ENCODE measurements at places on chromosomes 6 and 20.

DNA sequence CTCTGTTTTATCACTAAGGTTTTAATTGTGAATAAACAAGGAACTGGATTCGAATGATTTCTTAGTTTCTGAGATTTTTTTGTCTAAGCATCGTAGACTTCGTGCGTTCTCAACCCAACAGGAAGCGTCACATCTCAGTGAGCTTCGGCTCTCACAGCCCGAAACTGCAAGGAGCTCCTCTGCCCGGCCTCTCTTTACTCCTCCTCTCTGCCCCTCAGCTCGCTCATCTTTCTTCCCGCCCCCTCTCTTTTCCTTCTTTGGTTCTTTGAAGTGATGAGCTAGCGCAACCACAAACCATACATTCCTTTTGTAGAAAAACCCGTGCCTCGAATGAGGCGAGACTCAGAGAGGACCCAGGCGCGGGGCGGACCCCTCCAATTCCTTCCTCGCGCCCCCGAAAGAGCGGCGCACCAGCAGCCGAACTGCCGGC, 480 bp upstream of the NT5E start:
- DNase-seq = no peak

DNA sequence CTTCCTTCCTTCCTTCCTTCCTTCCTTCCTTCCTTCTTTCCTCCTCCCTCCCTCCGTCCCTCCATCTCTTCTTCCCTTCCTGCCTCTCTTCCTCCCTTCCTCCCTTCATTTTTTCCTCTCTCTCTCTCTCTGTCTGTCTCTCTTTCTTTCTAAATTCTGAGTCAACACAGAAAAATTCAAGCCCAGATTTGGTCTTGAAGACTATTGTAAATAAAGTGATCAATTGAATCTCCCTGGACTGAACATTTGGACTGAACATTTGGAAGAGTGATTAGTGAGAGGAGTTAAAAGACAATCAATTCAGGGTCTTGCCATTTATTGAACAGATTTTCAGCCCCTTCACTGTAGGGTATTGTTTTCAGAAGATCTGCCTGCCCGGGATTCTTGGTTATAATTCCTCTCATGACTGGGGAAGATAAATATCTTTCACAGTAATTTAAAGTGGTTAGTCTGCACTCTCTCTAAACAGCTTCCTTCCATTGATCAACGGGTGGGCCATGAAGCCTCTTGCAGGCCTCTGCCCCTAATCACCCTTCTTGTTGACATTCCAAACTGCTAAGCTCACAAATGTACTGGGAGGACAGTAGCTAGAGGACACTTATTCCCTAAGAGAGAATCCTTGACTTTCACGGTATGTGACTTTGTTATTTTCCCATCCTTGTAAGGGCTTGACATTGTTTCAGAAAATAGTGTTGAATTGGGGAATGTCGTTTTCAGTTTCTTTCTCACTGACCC, 101.7 kb upstream of the BMP2 start:
- no peak for DNase-seq

DNA sequence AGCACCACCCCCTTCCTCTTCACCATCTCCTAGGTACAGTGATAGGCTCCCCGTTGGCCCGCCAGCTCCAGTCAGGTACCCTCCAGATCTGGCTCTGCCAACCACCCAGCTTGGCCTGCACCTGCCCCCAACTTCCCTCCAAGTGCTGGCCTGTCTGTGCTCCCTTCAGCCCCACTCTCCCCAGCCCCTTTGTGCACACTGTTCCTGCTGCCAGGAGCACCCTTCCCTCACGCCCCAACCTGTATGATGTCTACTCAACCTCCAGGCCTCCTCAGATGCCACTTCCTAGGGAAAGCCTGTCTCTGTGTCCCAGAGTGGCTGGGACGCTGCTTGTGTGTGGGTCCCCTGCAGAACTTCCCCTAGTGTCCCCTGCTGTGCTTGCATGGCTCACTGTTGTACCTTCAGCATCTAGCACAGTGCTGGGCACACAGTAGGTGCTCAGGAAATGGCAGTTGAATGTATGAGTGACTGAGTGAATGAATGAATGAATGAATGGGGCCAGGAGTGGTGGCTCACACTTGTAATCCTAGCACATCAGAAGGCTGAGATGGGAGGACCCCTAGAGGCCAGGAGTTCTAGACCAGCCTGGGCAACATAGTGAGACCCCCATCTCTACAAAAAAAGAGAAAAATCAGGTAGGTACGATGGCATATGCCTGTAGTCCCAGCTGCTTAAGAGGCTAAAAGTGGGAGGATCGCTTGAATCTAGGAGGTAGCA, 3.0 kb downstream of the ZBP1 start:
- DNase-seq = no peak

GRCh38 chr6:18393698-18394097, 6.5 kb downstream of the RNF144B start:
- no peak for DNase-seq

DNA sequence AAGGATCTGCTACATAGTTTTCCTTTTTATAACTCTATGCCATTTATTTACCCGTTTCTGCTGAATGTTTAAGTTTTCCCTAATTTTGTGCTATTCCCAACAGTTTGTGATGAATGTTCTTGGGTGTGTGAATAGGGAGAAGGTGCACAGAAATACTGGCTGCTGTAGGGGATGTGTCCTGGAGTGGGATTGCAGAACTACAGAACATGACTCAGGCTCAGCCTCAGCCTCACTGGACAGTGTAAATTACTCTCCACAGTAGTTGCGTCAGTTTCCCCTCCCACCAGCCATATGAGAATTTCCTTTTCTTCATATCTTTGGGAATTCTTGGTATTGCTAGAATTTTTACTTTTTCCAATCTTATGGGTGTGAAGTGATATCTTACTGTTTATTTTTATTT, 57.0 kb downstream of the SLX4IP start:
- DNase-seq = no peak

DNA sequence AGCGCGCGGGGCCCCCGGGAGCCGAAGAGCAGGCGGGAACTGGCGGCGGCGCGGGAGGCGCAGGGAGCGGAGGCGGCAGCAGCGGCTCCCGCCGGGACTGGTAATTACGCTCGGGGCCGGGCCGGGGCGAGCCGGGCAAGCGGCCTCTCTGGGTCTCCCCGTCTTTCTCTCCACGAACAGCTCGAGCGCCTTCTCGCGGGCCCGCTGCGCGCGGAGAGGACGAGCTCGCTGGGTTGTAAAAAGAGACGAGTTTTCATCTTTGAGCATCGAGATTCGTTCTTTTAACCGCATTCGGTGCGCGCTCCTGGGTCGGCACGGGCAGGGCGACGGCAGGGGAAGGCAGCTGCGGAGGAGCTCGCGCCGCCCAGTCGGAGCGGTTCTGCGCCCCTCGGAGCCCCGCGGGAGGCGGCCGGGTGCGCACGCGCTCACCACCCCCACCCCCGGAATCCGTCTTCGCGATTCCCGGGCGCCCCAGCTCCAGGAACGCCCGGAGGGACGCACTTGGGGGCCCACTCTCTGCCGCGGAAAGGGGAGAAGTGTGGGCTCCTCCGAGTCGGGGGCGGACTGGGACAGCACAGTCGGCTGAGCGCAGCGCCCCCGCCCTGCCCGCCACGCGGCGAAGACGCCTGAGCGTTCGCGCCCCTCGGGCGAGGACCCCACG, 38.0 kb downstream of the YTHDF1 start:
- DNase-seq = no peak

DNA sequence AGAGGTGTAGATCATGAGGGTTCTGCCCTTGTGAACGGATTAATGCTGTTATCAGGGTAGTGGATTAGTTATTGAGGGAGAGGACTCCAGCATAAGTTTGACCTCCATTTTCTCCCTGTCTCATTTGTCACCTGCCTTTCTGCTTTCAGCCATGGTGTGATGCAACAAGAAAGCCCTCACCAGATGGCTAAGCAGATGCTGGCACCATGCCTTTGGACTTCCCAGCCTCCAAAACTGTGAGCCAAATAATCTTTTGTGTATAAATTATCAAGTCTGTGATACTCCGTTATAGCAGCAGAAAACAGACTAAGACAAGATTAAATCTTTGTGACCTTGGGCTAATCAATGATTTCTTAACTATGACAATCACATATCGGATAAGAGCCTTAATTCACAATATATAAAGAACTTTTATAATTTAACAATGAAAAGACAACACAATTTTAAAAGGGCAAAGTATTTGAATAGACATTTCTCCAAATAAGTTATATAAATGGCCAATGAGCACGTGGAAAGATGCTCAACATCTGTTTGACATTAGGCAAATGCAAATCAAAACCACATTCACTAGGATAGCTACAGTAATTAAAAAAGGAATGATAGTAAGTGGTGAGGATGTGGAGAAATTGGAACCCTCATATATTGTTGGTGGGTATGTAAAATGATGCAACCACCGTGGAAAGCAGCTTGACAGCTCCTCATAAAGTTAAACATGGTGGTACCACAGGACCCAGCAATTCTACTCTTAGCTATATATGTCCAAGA, 45.3 kb upstream of the IFNGR1 start:
- no peak for DNase-seq

- no peak for DNase-seq
Measured at GRCh38 chr6:132505158-132505557, 7.8 kb downstream of the STX7 start.

GRCh38 chr6:89927791-89928550, 33.7 kb downstream of the GJA10 start:
- DNase-seq = no peak

DNA sequence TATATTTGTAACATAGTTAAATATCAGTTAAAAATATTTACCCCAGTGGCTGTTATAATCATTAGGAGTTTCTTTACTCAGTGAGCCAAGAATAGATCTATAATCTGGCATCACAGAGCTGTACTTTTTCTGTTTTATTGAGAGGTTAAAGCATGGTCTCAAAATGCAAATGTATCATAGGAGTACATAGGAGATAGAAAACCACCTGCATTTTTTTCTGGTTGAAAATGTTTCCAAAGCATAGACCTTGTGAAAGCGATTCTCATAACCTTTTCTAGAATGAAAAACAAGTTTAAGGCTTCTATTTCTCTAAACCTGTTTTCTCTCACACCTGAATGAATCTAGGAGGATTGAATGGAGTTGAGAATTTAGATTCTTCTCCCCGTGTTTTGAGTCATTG, 14.4 kb downstream of the KCNQ5 start:
- no peak for DNase-seq

DNA sequence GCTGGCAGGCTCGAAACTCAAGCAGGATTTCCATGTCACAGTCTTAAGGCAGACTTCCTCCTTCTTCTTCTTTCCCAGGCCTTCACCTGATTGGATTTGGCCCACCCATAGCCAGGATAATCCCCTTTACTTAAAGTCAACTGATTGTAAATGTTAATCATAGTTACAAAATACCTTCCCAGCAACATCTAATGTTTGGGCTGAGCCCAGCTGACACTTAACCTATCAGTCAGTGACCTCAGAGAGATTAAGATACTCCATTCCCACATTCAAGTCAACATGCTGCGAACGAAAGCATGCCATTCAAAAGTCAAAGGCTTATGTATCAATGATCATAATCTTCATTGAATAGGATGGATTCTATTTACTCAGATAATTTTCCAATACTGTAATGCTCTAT, 16.0 kb downstream of the MAP7 start:
- no peak for DNase-seq

GRCh38 chr6:157244175-157244574, 79.1 kb downstream of the TMEM242 start:
- DNase-seq = peak; percentile 85

GRCh38 chr6:115706324-115706723, 354.4 kb downstream of the FRK start:
- no peak for DNase-seq

DNA sequence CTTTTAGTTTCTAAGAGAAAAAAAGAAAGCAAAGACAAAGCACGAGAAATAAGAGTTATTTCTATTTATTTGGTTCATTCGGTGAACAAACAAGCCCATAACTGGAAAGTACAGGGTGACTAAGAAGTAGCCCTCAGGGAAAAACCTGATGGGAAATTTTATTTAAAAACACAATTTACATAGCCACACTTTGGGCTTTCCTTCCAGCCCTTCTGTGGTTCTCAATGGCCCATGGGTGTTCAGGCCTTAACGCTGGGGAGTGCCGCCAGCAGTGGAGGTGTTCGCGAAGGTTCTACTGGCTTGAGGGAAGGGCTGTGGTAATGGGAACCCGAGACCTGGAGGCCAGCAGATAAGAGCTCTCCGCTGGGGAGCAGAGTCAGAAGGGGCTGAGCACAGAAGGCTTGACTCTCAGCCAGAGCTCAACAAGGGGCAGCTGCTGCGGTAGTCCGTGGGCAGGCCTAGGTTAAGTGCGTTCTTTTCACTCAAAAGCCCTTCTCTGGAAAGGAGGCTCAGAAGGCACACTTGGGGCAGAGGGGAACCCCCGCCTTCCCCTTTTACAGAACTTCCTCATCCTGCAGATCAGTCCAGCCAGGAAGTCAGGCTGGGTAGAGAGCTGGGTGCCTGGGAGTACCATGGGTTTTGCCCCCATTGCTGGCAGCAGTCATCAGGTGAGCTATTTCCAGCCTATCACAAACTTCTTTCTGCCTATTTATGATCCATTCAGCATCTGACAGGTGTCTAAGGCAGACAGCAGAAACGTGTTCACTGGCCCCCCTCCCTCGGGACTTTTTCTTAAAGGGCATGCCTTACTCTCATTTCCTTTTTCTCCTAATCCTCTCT, 8.8 kb upstream of the CD83 start:
- no peak for DNase-seq

- no peak for DNase-seq
Measured at GRCh38 chr20:31967830-31968249, at the start of gene XKR7. Gene XKR7, plus strand, starts transcription at chr20:31968151. Its CDS starts 25 bp downstream, at chr20:31968176.

GRCh38 chr6:41053041-41053440, at the start of gene APOBEC2:
Gene APOBEC2, plus strand, starts transcription at chr6:41053202. Its CDS starts 146 bp downstream, at chr6:41053348.
- no peak for DNase-seq

- peak; percentile 79 for DNase-seq
Measured at GRCh38 chr20:28562510-28562898, 2695.0 kb upstream of the DEFB115 start.

- no peak for DNase-seq
Measured at GRCh38 chr6:21342501-21342900, 251.1 kb upstream of the SOX4 start.

- DNase-seq = no peak
Measured at GRCh38 chr6:117956386-117956785, 49.3 kb downstream of the SLC35F1 start.

DNA sequence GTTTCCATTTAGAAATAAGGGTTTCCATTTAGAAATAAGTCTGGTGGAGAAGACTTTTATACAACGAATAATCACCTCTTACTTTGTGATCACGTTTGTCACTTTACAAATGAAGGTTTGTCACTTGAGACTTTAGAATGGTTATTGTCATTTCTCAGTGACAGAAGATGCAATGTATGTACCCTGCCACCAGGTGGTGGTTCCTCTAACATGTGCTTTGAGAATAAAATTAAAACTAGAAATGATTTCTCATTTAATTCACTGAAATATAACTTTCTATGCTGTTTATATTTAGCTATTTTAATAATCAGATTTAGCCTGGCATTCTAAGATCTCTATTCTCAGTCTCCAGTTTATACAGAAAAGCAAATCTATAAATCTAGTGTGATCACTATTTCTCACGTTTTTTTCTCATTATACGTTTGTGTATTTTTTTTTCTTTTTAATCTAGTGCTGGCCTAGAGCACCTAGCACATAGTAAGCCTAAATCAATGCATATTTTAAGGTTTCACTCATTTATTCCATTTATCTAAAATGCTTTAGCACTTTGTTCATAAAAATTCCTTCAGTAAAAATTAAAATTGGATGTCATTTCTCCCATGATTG, 57.4 kb upstream of the TFAP2D start:
- DNase-seq = no peak

- no peak for DNase-seq
Measured at GRCh38 chr6:120198033-120198432, 848.5 kb upstream of the MAN1A1 start.

GRCh38 chr20:58818586-58819285, 32.0 kb downstream of the GNAS-AS1 start:
- peak; percentile 67 for DNase-seq
